ENCODE measurements at places on chromosomes 2 and 18.

GRCh38 chr2:24403832-24404212 is 43.5 kb upstream of the ITSN2 start:
- DNase-seq = no peak

GRCh38 chr18:3454365-3455089 is 4.6 kb downstream of the TGIF1 start:
- no peak for DNase-seq

- no peak for DNase-seq
Observed at GRCh38 chr2:241263061-241263460, 52.4 kb downstream of the HDLBP start.

DNA sequence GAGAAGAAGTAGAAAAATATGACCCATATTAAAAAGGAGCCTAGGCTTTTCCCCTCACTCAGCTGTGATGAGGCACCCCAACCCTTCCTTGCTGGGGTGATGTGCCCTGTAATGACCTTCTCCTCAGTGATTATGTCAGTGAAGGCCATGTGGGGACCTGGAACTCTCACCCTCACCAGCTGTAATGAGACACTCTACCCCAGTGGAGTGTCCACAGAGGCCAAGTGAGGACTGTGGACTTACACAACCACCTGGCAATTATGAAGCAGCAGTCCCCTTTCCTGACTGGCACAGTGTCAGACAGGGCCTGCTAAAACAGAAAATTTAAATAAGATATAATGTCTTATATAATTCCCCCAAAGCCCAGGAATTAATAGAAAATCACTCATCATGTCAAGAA is 54.2 kb downstream of the SEMA4F start:
- no peak for DNase-seq

- DNase-seq = no peak
Observed at GRCh38 chr2:100647709-100648108, 84.9 kb downstream of the PDCL3 start.

- DNase-seq = no peak
Observed at GRCh38 chr2:171832489-171832888, 61.6 kb downstream of the SLC25A12 start.

- no peak for DNase-seq
Observed at GRCh38 chr2:79513711-79514110, 860 bp downstream of the CTNNA2 start.

GRCh38 chr2:3127710-3128109 is 249.9 kb downstream of the EIPR1 start:
- DNase-seq = no peak

GRCh38 chr2:23294238-23294637 is 90.7 kb upstream of the KLHL29 start:
- no peak for DNase-seq

DNA sequence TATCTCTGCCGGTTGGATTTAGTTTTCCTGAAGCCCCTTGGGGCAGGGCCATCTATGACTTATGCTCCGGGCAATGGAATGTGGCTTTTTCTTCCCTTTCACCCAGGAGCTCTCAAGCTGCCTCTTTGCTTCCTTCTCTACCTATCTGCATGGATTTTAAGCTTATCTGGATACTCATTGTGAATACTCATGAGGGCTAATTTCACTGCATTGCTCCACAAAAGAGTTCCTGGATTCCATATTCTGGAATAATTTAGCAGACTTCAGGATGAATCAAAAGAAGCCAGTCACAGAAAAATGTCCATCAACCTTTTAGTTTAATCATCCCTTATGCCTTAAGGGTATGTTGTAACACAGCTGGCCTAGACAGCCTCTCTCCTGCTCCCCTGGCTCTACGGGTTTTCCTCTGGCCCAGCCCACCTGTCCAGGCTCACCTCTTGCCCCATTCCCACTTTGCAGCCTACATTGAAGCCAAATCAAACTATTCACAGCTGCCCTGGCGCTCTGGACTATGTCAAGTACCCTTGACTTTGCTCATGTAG is 122.8 kb upstream of the RMDN2 start:
- DNase-seq = no peak

DNA sequence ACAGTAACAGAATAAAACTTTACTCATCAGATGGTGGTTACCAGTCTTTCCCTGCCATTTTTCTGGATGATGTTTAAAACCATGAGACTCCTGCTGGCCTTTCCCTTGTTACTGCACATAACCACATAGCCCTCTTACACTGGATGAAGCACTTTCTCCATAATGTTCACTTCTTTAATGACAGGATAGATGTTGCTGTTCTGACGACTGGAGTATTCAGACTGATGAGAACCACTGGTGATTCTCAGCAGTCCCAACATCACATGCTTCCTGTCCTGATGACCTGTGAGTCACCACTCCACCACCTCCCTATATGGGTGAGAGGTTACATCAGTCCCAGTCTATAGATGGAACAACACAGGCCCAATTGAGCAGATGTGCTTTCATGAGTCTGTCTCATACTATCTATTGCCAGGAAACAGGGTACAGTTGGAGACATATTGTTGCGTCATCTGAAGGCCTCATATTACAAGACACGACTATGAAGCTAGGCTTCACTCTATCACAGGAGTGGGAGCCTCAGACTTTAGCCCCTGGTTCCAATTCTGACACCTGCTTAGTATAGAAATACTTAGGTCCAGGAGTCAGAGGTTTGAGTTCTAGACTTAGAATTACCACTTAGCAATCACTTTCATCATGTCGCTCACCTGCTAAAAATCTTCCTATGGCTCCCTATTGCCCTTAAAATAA is 145.7 kb upstream of the KLF7 start:
- no peak for DNase-seq

DNA sequence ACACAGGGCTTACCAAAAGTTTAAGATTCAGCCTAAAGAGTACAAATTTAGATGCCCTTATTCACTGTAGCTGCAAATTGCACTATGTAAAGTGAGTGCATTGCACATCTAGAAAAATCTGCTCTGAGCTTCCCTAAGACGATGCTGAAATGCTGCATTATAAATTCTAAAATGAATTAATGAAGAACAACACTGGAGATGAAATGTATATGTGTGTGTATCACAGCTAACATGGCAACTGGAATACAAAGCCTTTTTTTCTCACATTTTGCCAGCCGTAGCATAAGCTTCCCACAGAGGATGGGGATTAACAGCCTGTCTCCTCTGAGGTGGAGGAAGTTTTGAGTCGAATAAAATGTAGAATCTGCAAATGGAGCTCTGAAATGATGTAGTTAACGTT is 338.3 kb upstream of the ZEB2 start:
- no peak for DNase-seq

All from activated CD4-positive, CD25-positive, alpha-beta regulatory T cell treated with anti-CD3 and anti-CD28 coated beads, Interleukin-2, amount 50 U/mL, for 72 hours (primary cell).